ENCODE measurements at places on chromosomes 3 and 15.

DNA sequence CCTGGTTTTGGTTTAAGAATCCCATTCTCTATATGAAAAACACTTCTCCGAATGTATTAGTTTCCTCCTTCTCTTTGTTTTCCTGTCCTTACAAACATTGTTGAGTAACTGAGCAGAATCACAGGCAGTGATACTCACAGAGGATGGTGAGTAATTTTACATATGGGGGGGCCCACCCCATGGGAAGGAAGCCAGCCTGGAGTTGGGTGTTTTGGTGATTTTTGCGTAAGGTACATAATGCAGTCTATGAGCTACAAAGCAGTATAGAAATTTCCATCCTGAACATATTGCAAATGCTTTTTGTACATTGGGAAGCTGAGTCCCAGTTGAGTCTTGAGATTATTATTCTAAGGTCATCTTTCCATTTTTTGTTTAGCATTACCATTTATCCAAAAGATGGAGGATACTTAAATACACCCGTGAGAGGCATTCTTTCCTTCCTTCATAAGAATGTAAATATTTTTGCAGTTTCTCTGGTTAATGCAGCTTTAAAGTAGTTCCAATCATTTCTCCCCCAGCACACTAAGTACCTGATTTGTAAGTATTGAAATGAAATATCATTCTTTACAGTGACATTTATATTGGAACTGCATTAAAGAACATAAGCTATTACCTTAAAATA lies 476.8 kb downstream of the AGBL1 start:
- DNase-seq, result no peak

- peak; percentile 84 for DNase-seq
Measured at GRCh38 chr3:49903451-49904424, at the start of gene MST1R. Gene MST1R, minus strand, starts transcription at chr3:49903873. Its CDS starts 264 bp downstream, at chr3:49903609.

- DNase-seq, result no peak
Measured at GRCh38 chr3:194928831-194929577, 243.3 kb downstream of the FAM43A start.

GRCh38 chr3:1953536-1953935 lies 145.1 kb upstream of the CNTN4 start:
- no peak for DNase-seq

GRCh38 chr15:42848846-42849245 lies 71.7 kb downstream of the TTBK2 start:
- DNase-seq, result no peak

DNA sequence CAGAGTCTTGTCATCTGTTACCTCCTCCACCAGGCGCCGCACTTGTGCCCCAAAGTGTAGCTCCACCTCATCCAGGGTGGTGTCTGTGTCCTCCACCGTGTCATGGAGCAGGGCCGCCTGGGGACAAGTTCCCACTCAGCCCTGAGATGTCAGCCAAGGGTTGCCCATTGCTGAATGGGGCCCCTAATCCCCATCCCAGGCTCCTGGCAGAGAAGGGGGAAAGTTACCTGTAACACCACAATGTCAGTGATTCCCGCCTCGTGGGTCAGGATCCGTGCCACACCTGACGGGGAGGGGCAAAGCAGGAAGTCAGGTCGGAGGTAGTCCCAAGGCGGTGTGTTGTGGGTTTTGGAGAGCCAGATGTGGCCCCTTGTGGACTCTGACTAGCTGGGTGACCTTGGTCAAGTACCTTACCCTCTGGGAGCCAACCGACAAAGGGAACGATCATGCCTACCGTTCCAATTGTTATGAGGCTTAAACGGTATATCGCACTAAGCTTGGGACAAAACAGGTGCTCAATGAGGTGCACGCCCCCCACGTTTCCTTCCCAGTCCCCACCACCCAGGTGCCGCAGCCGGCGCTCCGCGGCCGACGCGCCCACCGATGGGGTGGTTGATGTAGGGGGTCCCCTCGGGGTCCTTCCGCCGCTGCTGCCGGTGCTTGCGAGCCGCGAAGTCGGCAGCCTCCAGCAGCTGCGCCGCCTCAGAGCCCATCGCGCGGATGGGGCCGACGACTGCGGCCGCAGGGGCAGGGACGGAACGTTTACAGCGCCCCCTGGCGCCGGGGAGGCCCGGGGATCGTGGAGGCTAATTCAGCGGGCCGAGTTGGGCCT lies at the start of gene HDDC3:
Gene HDDC3 (minus strand): TSS at position 722 of the 832 bp plus-strand sequence. CDS start 9 bp downstream, at position 713.
- DNase-seq, result peak; percentile 93
